Brain pericyte (primary cell): ENCODE measurements at places on chromosomes 6 and 20.

DNA sequence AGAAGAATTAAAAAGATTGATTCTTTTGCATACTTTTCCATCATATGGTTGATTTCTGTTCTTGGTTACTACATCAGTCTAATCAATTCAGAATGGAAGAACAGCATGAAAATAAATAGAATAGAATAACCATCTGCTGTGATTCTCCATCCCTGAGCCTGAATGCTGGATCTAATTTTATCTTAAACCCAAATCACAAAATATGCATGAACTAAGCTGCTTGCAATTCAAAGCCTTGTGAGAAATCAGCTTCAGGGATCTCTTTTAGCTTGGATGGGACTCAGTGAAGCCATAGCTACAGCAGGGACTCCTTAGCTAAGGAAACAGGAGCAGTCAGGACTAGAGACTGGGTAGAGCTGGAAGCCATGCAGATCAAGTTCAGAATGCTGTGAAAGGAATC, 74.1 kb downstream of the TPBG start:
- no peak for DNase-seq

DNA sequence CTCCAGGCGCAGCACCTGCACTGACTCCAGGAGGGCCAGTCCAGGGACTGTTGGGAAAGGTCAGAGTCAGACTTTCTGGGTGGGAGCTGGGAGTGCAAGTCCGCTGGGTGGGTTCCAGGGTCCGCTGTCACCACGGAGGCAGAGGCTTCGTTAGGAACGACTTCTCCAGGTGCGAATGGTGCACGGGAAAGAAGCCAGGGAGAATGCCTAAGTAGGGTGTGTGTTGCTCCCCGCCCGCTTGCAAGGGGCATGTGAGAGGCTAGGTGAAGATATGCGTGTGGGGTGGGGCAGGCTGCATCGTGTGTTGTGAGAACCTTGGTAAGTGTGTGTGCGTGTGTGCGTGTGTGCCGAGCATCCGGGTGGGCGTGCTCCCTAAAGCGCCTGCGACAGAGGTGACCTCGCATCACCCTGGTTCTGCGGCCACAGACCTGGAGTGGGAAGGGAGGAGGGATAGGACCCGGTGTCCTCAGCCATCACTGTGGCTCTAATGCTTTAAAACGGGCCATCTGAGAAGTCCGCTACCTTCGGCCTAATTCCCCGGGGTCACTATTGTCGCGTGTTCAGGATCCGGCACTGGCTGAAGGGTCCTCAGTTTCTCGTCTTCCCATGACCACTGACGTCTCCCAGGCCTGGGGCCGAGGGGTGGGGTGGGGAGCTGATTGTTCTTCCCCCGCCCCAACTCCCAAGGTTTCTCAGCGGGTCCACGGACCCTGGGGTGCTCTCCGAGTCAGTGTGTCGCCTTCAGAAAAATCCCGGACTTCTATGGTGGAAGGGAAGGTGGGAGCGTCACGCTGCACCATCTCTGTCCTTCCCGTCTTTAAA, 6.1 kb downstream of the SLC32A1 start:
- no peak for DNase-seq

DNA sequence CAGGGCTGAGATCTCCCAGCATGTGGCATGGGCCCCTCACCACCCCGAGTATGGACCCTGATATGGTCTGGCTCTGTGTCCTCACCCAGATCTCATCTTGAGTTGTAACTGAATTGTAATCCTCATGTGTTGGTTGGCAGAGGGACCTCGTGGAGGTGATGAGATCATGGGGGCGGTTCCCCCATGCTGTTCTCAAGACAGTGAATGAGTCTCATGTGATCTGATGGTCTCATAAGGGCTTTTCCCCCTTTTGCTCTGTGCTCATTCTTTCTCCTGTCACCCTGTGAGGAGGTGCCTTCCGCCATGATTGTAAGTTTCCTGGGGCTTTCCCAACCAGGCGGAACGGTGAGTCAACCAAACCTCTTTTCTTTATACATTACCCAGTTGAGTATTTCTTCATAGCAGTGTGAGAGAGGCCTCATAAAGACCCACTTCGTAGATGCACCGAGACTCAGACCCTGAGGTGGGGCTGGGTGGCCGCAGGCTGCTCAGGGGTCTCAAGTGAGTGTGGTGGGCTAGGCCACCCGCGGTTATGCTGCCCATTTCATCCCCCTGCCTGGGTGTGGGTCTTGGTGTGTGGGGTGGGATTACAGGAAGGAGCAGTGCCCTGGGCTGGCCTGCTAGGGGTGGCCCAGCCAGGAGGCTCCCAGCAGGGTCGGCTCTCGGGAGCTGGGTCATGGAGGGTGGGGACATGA, 26.2 kb upstream of the GATA5 start:
- no peak for DNase-seq

- no peak for DNase-seq
Measured at GRCh38 chr6:159525445-159526025, 167.5 kb downstream of the SOD2 start.

DNA sequence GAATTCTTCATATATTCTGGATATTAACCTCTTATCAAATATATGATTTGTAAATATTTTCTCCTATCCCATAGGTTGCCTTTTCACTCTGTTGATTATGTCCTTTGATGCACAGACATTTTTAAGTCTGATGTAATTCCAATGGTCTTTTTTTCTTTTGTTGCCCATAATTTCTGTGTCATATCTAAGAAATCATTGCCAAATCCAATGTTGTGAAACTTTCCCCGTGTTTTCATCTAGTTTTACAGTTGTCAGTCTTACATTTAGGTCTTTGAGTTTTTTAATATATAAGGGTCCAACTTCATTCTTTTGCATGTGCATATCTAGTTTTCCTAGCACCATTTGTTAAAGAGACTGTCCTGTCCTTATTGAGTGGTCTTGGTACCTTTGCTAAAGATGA, 111.5 kb downstream of the SESN1 start:
- no peak for DNase-seq

- DNase-seq = no peak
Measured at GRCh38 chr20:63946986-63947637, 9.1 kb downstream of the UCKL1 start.

DNA sequence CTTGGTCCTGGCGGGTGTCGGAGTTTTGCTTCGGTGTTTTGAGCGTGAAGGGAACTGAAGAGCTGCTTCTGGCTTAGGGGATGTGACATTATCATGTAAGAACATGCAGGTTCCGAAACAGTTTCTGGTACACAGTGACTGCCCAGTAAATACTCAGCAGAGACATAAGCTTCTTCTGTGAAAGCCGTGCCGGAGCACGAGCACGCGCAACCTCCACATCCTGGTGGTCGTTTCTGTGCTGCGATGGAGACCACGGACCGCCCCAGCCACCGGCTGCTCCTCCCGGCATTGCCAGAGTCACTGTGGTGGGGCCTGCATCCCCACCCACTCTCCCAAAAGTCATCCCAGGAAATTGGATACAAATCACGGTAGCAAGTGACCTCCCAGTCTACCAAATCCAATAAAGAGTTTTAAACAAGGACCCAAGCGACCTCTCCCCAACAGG, 18.7 kb downstream of the KIF25 start:
- no peak for DNase-seq

DNA sequence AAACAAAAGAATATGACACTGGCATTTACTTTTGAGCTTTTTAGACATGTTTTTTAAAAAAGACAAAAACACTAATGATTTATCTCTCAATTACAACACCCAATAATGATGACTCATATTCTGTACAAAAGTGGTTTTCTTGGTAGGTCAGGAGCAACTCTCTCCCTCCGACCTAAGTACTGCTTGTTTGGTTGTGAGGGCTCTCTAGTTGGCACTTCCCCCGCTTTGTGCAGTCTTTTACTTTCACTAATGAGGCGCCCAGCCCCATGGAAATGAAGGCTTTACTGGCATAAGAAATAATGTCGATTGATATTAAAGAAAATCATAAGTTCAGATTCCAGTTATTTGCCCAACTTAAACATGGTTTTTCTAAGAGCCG, 1.3 kb downstream of the KPNA5 start:
- DNase-seq = no peak

DNA sequence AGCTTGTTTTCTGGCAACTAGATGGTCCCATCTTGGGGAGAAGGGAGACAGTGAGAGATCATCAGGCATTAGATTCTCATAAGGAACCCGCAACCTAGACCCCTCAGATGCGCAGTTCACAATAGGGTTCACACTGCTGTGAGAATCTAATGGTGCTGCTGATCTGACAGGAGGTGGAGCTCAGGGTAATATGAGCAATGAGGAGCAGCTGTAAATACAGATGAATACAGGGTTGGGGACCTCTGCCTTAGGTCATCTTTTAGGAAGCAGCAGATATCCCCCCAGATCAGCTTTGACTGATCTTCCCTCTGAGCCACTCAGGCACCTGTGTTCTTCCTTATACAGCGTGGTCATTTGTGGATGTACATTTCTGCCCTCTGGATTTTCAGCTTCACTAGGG, 63.4 kb downstream of the SMOC2 start:
- no peak for DNase-seq

DNA sequence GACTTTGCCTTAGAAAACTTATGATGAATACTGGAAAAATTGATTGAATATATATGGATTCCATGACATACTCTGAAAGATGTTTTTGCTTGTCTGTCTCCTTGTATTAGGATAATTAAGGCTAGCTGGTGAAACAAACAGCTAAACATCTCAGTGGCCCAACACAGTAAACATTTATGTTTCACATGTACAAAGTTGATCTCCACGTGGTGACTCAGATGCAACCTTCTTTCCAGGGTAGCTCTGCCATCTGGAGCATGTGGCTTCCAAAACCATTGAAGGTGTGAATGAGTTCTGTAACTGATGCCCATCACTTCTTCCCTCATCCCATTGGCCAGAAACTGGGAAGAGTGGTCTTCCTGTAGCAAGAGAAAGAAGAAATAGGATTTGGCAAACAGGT, 196.3 kb downstream of the TSHZ2 start:
- no peak for DNase-seq

DNA sequence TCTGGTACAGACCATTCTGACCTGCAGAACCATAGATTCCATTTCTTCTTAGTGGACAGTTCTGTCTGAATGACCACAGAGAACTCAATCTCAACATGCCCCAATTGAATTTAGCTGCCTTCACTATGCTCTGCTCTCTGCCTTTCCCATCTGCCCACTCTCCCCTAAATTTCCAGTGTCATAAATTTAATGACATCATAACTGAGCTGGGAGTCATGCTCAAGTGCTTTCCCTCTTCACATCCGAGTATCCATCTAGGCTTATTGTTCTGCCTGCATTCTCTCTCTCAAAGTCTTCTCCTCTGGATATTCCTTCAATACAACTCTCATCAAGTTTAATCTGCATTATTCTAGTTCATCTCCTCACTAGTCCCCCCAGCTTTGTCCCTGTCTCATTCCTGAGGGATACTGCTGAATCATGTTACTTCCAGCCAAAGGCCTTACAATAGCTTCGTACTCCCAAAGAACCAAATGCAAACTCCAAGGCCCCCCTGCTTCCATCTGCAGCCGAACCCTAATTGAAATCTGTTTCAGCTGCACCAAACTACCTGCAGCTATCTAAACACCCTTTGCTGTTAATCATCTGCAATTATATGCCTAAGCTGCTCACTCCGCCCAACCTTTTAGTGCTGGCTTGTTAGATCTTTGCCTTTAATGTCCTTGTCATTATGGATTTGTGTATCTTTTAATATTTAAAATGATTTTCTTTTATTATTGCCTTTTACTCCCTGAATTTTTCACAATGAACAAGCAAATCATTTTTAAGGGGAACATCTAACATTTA, 46.1 kb downstream of the SLC35B3 start:
- DNase-seq = no peak

DNA sequence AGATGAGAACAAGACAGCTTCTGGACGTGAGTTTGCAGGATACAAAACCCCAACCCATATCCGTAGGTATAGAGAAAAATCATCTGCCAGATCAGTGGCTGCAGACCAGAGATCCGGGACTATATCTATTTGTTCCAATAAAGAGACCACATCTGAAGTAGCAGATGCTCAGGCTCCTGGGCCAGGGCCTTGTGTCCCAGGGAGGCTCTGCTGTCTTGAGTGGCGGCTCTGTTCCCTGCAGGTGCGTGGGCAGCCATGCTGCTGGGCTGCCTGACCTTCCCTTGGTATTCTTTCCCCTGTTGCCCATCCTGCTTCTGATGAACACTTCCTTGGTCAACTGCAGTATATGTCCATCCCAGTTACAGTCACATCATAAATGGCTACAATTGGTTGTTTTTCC, 34.9 kb downstream of the ERMARD start:
- DNase-seq = no peak

DNA sequence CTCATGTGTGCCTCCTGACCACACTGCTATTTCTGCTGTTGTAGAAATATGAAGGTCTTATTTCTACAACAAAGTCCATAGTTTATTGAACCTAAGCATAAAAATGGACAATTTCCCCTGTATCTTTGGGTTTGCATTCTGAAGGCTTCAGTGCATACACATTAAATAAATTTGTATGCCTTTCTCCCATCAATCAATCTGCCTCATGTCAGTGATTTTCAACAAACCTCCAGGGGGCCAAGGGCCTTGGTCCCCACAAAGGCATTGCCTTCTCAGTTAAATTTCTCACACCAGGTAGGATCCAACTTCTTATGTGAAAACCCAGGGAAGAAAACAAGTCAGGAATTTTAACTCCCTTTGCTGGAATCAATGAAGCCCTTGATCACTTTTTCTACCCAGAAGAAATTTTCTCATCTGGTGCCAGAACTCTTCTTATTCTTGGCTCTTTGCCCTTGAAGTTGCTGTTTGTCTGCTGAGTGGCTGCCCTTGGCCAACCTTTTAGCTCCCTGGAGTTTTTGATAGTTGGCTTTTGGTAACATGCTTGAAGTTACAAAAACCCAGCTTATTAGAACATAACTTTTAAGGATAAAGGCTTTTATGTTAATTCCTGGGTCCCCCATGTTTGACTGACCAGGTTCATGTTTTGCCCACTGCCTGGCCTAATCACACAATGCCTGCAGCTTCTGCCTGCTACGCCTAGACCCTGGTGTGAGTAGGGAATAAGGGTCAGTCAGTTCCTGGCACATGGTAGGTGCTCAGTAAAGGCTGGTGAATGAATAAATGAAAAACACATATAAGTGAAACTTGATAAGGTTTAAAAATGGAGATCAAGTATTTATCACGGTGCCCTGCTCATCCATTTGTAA, 37.0 kb downstream of the SHLD1 start:
- DNase-seq = peak; percentile 36

DNA sequence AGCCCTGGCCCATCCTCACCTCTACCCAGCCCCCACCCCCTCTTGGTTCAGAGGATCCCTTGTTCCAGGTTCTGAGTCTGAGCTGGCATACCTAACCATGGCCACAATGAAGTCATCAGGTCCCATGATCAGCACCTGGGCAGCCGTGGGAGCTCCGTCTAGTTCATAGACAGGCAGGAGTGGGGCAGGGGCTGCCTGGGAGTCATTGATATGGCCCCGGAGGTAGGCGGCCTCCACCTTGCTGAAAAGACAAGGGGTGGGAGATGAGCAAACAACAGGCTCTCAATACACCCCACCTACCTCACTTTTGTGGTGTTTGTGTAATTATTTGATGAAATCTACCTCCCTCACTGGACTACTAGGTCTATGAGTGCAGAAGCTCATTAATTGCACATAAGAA, 20.4 kb downstream of the GGT7 start:
- DNase-seq = no peak

DNA sequence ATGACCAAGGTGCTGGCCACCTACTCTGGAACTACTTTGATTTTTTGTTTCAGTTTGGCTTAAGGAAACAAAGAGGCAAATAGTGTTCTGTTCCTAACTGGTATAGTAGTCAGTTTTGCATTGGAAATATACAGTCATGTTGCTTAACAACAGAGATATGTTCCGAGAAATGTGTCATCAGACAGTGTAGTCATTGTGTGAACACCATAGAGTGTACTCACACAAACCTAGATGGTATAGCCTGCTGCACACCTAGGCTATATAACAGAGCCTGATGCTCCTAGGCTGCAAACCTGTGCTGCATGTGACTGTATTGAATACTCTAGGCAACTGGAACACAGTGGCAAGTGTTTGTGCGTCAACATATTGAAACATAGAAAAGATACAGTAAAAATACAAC, 80.4 kb downstream of the ARID1B start:
- DNase-seq = no peak
